ENCODE measurements at places on chromosomes 1 and 21.
A peak's percentile ranks its signal among the peaks of the same experiment; 100 is the strongest.

GRCh38 chr1:65911679-65912078 lies 119.0 kb downstream of the PDE4B start:
- no peak for DNase-seq

DNA sequence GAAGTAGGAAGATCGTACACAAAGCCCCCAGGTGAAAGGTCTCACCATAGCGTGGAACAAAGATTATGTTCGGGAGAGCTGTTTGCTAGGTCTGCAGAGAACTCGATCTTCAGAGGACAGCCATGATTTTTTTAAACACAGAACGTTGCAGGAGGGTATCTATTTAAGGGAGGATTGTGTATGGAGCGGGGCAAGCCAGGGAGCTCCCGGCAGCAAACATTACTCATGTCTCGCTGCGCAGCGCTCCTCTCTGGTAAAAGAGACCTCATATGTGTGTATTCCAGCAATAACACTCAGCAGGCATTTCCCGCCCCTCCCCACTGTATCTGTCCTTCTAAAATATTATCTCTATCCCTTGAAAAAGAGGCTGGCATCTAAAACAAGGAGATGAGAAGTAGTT lies 2.7 kb downstream of the GLIS1 start:
- no peak for DNase-seq

DNA sequence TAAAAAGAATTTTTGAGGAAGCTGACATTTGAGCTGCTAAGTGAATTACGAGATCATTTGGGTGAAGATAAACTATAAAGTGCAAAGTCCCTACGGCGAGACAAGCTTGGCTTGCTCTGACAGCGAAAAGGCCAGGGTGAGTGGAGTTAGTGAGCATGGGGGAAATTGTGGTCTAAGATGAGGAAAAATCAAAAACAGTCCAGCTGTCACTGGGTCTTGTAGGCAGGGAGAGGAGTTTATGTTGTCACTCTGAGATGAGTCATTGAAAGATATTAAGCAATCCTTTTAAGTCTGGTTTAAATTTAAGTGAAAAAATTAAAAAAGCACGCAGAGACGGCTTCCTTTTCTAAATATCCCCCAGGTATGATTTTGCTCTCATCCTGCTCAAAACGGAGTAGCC lies 601.9 kb downstream of the MRPL39 start:
- no peak for DNase-seq

DNA sequence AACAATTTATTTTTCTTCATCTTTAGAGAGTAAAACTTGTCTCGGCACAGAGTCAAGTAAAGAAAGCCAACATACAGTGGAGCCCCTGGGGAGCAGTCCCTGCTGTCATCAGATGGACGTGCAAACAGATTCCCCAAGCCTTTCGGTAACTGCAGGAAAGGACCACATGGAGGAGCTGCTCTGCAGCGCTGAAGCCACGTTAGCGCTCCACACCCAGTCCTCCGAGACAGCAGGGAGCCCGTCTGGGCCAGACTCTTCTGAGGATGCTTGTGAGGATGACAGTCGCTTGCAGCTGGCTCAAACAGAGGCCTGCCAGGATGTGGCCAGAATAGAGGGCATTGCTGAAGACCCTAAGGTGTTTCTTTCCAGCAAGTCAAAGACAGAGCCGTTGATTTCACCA lies 77.1 kb upstream of the SCCPDH start:
- peak; percentile 71 for DNase-seq

DNA sequence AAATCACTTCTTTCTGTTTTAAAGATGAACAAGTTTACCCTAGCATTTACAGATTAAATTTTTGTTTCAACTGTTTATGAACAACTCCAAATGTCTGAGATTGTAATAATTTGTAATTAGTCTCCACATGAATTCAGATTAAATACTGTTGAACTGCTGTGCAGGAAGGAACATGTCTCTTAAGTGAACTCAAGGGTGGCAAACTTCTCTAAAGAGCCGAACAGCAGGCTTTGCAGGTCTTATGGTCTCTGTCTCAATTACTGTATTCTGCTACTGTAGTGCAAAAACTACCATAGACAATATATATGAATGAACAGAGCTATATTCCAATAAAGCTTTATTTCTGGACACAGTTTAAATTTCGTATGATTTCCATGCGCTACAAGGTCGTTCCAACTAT lies 6.6 kb downstream of the RSBN1 start:
- DNase-seq, result no peak

DNA sequence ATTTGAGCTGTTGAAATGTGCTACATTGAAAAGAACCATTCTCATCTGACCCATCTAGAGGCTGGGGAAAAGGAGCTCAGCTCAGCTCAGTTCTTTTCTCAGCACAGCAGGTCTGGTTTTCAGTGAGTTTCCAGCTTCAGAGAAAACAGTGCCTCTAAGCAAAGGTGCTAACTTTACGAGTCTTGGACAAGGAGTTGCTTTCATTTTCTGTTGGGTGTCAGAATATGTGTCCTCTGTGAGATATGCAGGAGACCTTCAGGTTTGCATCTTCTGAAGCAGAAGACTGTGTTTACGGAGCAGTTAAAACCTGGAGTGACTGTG lies 321.3 kb upstream of the USP24 start:
- no peak for DNase-seq

- no peak for DNase-seq
These were observed 61.8 kb upstream of the GORAB start for GRCh38 chr1:170470121-170470520.

DNA sequence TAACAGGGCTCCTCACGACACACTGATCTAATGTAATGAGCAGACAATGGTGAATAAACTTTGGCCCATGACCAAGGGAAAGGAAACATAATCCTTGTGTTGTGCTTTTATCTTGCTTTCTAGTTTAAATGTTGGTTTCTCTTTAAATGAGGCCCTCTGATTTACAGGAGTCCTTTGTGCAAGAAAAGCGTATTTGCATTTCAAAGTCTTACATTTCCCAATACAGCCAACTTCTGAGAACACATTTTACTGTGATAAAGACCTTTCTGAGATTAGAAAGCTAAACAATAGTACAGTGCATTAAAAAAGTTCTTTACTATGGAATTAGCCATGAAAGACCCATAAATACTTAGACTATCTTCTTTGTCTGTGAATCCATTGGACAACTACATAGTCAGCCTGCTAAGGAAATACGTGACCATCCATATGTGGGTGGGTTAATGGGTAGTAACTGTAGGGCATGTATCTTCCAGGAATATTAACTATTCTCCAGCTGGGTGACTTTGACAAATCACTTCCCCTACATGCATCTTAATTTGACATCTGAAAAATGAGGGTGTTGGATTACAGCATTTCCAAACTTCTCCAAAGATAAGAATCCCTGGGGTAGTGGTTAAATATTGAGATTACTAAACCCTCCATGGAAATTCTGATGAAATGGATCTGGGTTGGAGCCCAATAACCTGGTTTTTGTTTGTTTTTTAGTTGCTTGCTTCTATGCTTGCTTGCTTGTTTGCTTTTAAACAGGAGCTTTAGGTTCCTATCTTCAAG lies 50.3 kb upstream of the USP1 start:
- no peak for DNase-seq

GRCh38 chr1:44828003-44828651 lies 14.9 kb downstream of the PTCH2 start:
- no peak for DNase-seq

DNA sequence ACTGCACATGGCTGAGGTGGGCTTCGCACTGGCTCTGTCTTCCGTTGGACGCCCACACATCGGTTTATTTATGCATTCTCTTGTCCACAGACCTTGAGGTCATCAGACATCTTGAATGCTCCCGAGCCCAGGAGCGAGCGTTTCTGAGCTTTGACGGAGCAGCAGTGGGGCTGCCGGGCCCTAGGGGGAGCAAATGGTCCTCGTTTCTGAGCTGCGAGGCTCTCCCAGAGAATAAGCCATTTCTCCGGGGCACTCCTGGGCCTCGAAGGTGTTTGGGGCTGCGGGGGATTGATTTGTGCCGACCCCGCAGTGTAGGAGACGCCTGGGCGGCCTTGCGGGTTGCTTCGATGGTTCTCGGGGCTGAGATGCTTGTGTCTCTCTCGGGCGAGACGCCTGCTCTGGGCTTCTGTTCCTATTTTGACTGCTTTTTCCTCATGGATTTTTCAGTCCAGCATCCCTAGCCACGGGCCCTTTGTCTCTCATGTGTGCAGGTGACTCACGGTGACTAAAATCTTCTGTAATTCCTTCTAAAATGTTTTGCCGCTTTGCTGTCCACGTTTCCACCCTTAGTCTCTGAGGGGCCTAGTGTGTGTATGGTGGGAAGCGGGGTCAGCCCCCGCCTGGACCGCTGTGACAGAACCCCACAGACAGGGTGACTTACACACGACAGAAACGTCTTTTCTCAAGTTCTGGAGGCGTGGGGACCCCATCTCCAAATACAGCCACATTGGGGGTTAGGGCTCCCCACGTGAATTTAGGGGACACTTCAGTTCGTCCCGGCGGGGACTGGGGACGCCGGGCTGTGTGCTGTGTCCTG lies 62.1 kb downstream of the FAAP20 start:
- peak; percentile 57 for DNase-seq

DNA sequence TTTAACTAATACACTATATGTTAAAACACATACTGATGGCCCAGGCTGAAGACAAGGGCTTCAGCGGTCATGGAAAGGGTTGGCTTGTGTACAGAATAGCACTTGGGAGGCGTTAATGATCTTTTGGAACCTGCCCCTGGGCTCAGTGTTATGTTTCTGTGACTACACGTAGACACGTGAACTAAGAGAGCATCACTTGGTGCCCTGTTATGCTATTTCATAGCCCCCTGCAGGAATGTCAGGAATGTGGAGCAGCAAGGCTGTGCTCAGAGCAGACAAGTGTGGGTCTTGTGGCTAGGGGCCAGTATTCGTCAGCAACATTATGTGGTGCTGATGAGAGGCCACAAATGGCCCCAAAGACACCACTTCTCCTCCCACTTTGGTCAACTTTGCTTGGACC lies 132.4 kb downstream of the MAP3K21 start:
- DNase-seq, result no peak

DNA sequence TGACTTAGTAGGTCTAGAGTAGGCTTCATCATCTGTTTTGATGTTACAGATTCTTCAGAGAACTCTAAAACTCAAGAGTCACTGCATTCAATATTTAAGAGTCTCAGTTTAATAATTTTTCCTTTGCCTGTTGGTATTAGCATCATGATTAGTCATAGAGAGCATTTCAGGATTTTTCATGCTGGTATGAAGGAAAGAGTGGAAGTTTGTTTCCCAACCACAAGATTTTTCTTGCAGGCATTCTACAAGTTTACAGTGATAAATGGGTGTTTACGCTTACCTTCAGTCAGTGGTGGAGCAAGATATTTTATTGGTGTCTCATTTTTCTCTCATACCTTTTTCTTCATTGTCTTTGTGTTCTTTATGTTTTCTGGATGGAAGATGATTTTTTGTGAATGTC lies 58.4 kb upstream of the MYOCOS start:
- DNase-seq, result no peak

- DNase-seq, result no peak
These were observed 7.0 kb downstream of the SIM2 start for GRCh38 chr21:36705679-36706481.

- DNase-seq, result no peak
These were observed 99.7 kb upstream of the BEND5 start for GRCh38 chr1:48876330-48876785.

GRCh38 chr1:220957233-220957605 lies 78.0 kb downstream of the HLX start:
- no peak for DNase-seq

DNA sequence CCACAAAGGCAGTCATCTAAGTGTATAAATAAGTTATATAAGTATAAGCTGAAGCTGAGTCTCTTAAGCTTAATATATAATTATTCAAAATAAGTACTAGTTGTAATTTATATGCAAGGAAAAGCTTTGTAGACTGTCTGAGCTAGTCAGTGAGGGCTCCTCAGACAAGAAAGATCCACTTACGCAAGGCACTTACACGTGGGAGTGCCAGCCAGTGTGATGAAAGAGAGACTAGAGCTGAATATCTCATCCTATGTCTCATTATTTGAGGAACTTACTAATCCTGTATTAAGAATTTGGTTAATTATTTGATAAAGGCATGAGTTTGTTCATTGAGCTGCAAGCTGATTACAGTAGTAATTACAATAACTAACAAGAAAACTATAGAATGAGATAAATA lies 146.9 kb downstream of the PDE4B start:
- no peak for DNase-seq

GRCh38 chr1:203098914-203099520 lies 13.2 kb upstream of the MYOG start:
- DNase-seq, result no peak

DNA sequence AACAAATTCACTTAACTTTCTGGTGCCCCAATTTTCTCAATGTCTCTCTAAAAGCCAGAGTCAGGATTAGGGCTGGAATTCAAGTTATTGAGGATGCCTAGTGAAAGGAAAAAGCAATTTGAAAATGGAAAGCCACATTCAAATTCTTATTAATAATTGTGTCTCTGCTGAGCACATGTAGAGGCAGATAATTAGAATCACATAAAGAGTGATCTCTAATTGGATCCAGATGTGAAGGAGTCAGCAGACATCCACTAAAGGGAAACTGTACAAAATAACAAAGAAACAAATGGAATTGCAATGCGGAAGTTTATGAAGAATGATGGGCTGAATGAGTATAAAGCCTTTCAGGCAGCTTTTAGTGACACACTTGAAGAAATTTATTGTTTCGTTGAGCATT lies 482.6 kb downstream of the TTLL7 start:
- no peak for DNase-seq

- DNase-seq, result no peak
These were observed 17.4 kb downstream of the IQGAP3 start for GRCh38 chr1:156554971-156555370.

DNA sequence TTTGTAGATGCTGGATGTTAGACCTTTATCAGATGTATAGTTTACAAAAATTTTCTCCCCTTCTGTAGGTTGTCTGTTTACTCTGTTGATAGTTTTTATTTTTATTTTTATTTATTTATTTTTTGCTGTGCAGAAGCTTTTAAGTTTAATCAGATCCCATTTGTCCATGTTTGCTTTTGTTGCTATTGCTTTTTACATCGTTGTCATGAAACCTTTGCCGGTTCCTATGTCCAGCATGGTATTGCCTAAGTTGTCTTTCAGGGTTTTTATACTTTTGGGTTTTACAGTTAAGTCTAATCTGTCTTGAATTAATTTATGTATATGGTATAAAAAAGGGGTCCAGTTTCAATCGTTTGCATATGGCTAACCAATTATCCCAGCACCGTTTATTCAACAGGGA lies 819.5 kb downstream of the KCNT2 start:
- no peak for DNase-seq
